ENCODE measurements at places on chromosomes 4 and X.

GRCh38 chrX:70504772-70505450 lies 60.3 kb downstream of the DLG3 start:
- no peak for DNase-seq

GRCh38 chr4:55386073-55386472 lies 9.7 kb upstream of the TMEM165 start:
- DNase-seq = no peak

GRCh38 chr4:42855779-42856178 lies 36.7 kb upstream of the GRXCR1 start:
- no peak for DNase-seq

GRCh38 chr4:70619778-70620177 lies 8.8 kb upstream of the ENAM start:
- no peak for DNase-seq

DNA sequence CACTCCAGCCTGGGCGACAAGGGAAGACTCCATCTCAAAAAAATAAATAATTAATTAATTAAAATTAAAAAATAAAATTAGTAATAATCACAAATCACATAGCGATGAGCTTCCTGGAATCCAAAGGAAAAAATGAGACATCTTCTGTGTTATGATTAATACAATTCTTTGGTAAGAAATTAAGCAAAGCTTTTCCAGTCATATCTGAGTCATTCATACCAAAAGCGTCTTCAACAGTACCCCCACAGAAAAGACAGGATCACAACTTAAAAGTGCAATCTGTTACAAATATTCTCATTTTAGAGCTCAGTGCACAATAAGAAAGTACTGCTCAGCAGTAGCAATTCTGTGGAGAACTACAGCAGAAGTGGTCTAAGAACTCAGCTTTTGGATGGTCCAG lies 168.5 kb upstream of the MXRA5 start:
- DNase-seq = no peak

DNA sequence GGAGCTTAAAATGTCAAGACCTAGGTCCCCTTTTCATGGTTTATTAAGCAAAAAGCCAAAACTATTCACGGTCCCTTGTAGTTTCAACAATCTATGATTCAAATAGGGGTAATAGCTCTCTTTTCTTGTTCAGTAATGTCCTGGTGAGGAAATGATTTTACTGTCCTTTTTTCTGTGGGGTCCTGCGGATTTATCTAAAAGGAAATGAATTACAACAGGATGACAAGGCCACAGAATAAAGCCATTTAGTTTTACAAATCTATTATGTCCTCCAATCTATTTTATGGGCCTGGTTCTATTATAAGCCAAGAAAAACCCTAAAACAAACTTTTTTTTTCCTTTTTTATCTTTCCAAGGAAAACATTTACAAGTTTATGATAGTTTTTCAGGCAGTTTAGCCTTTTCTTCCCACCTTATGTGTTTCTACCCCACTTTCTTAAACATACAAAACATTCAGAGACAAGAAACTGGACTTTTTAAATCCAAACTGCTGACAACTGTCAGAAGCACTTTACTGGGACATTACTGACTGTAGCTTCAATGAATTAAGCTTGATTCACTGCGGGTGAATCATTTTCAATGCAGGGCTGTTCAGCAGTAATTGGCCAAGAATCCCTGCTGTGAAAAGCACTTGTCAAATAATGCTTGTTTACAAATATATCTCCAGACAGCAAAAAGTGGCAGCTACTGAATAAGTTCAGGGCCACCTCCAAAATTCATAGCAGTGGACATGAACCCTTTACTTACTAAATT lies 4.3 kb downstream of the EPHA5 start:
- DNase-seq = no peak

DNA sequence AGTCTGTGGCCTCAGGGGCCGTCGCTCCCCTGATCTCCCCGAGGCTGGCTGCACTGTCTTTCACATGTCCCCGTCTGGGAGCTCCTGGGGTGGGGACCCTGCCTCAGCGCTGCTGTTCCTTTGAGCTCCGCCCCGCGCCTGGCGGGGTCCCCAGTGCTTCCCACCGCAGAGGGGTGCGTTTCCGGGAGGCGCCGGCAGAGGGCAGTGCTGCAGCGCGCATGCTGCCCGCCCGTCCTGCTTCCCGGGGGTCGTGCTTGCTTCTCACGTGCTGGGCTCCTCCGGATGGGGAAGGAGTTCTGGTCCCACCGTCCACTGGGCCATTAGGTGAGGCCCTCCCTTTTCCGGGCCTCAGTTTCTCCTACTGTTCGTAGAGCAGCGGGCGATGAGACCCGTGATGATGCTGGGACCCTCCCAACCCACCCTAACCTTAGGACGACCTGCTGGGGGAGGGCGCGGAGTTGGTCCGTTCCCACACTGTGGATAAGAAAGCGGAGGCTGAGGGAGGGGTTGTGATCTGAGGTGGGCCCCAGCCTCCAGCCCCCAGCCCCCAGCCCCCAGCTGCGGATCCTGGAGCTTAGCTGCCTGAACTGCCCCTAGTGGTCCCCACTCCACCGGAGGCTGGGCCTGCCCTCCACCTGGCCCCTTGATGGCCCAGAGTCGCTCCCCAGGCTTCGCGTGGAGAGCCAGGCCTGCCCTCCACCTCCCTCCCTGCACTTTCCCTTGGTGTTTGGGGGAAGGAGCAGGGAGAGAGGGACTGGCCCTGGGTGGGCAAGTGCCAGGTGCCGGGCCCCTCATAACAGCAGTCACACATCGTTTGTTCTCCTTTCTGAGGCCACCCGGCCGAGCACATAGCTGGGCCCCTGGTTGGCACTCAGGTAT lies 15.3 kb downstream of the CPZ start:
- DNase-seq = no peak

DNA sequence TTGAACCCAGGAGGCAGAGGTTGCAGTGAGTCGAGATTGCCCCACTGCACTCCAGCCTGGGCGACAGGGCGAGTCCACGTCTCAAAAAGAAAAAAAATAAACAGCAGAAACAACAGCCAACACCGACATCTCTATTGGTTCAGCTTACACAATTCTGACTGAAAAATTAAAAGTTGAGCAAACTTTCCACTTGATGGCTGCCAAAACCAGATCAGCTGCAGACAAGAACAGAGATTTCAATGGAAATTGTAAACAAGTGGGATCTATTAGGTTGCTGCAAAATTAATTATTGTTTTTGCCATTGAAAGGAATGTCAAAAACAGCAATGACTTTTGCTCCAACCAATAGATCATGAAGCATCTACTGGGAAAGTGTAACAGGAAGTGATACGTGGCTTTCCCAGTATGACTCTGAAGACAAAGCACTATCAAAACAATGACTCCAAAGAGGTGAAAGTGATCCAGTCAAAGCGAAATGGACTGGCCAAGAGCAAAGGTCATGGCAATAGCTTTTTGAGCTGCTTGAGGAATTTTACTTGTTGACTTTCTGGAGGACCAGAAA lies 26.3 kb downstream of the UPF3B start:
- no peak for DNase-seq

DNA sequence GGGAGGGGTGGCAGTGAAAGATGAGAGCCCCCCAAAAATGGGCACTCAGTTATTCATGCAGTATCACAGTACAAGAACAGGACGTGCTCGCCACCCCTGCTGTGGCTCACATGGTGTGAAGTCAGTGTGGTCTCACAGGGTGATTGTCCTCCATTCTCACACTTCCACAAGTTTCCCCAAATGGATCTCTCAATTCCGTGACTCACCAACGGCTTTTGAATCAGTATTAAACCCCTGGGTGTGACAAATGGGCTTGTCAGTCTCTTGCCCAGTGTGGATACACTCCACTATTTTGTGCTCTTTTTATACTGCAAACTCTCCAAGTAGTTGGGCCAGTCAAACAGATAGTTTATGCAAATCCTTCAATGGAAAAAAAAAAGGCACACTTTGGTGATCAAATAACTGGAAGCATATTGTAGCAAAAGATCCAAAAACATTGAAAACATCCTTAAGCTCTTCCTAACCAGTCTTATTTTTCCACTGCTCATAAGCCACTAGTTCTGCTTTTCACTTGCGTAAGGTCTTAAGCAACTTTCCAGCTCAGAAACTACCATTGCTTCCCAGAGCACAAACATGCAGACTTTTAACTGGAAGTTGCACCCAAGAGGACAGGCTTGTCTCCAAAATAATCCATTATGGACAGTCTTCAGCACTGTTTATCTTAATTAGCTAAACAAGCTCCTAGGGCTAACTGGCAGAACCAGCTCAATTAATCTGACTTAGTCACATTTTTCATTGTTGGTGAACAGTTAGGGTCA lies 365.7 kb downstream of the PPP3CA start:
- no peak for DNase-seq

All from HFF-Myc (cell line).